ENCODE measurements at places on chromosomes 3 and 15.
A peak's percentile ranks its signal among the peaks of the same experiment; 100 is the strongest.

DNA sequence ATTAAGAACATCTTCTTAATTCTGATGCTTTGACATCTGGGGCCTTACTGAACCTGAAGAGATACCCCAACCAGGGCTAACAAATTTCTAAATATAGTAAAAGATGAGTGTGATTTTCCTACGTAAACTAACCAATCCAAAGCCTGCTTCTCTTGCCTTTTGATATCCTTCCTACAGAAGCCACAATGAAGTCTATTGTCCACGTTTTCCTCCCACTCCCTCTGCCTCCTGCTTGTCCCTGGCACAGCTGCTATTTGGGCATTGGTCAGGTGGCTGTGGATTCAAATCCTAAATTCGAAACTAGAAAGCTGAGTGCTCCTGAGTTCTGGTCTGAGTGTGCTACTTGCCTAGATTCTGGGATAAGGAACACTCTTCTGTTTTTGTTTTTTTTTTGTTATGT, 17.4 kb upstream of the MKRN3 start:
- DNase-seq: no peak

GRCh38 chr3:134517791-134518190, 31.9 kb downstream of the CEP63 start:
- no peak for DNase-seq

- no peak for DNase-seq
These were observed 11.9 kb upstream of the TF start for GRCh38 chr3:133734305-133734704.

GRCh38 chr3:64445109-64445943, 220.1 kb upstream of the PRICKLE2 start:
- DNase-seq: peak; percentile 67

DNA sequence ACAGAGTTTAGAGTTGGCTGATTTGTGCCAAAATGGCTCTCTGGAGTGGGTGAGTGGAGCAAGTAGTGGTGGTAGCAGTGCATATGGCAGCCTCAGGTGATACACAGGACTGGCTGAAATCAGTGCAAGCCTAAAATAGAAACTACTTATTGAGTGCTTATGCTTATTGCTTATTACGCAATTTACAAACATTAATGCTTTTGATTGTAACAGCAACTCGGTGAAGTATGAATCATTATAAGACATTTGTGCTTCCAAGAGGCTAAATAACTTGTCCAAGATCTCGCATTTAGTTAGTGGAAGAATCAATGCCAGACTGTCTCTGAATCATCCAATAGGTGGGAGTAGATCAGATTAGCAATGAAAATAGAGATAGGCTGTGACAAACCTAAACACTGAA, 353.8 kb downstream of the NAALADL2 start:
- no peak for DNase-seq
